HuH-7 (cell line): ENCODE measurements at places on chromosomes 3 and 15.

GRCh38 chr15:92402751-92403150, 9.1 kb downstream of the ST8SIA2 start:
- DNase-seq = no peak

- no peak for DNase-seq
Measured at GRCh38 chr15:34754171-34754601, 612 bp downstream of the GJD2 start.

- DNase-seq = no peak
Measured at GRCh38 chr3:16794257-16794656, 90.5 kb upstream of the PLCL2 start.

- no peak for DNase-seq
Measured at GRCh38 chr3:195405651-195406050, 37.2 kb downstream of the ACAP2 start.

DNA sequence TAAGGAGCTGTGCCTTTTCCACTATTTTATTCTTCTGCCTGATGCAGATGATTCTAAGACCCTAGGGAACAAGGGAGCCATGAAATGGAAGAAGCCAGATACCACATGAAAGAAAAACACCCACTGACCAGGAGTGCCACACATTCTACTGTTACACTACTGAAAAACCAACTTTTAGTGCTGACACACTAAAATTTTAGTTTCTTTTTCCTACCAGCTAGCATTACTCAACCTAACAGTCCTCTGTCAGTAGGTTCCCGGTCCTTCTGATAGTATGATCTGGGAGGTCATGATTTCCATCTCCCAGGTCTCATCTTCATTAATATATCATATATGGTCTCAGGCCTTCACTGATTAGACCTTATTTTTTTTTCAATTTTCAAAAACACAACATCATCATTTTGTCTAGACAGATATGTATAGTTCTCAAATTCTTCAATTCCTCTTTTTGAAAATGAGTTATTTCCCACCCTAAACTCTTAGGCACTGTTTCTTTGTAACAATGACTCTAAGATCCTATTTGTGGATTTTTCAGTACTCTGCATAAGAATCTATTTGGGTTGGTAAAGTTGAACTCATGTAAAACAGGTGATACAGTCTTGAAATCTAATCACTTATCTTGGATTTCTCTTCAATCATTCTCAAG, 321.8 kb downstream of the CTNNB1 start:
- DNase-seq = no peak

DNA sequence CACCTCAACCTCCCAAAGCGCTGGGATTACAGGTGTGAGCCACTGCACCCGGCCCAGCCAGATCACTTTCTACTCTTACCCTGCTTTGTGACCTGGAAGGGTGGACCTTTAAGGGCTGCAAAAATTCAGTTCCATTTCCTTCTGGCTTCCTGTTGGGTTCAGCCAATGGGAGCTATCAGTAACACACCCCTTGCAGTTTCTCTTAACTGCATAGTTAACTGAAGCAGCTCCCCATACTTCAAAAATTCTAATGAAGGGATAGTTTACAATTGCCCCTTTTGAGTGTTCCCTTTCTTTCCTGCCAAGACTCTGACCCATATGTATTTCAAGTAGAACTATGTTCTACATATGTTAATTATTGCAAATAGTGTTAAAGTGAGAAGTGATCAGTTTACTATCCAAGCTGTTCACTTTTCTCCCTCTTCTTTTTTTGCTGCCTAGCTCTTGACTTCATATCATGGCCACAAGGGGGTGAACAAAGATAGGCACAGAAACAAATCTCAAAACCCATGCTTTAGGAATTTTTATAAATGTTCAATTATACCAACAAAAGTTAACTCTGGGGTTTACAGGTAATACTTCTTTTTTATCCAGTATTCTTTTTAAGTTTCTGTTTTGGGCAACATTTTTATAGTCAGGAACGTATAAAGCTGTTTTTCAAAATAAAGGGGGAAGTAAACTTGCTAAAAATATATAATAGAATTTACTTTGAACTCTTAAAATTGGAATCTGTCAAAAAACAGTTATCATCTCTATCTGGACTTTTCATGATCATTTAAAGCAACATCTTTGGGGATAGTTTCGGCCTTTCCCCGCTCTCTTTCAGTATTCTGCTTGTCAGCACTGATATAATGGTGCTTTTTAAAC, 8.1 kb downstream of the PGBD4 start:
- no peak for DNase-seq

DNA sequence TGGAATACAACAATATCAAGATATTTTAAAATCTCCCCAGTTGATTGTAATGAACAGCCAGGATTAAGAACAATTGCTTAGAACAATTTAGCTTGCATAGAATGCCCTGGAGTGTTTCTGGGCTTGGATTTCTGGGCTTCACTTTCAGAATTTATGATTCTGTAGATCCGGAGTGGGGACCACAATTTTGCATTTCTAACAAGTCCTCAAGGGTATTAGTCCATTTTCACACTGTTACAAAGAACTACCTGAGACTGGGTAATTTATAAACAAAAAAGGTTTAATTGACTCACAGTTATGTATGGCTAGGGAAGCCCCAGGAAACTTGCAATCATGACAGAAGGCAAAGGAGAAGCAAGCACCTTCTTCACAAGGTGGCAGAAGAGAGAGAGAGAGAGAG, 54.3 kb upstream of the MYRIP start:
- no peak for DNase-seq

DNA sequence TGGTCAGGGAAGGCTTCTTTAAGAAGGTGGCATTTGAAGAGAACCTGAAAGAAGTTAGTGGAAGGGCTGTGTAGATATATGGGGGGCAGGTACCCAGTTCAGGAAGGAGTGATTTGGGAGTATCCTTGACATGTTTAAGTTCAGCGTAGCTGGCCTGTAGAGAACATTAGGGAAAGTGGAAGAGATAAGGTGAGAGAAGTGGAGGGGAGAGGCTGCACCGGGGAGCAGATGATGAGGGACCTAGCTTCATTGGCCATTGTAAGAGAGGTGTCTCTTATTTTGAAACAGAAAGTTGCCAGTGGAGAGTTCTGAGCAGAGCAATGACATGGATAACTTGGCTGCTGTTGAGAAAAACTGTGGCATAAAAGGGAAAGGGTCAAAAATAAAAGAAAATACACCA, 44.6 kb upstream of the MME start:
- no peak for DNase-seq

GRCh38 chr3:50550079-50550736, 17.3 kb downstream of the C3orf18 start:
- peak; percentile 76 for DNase-seq

DNA sequence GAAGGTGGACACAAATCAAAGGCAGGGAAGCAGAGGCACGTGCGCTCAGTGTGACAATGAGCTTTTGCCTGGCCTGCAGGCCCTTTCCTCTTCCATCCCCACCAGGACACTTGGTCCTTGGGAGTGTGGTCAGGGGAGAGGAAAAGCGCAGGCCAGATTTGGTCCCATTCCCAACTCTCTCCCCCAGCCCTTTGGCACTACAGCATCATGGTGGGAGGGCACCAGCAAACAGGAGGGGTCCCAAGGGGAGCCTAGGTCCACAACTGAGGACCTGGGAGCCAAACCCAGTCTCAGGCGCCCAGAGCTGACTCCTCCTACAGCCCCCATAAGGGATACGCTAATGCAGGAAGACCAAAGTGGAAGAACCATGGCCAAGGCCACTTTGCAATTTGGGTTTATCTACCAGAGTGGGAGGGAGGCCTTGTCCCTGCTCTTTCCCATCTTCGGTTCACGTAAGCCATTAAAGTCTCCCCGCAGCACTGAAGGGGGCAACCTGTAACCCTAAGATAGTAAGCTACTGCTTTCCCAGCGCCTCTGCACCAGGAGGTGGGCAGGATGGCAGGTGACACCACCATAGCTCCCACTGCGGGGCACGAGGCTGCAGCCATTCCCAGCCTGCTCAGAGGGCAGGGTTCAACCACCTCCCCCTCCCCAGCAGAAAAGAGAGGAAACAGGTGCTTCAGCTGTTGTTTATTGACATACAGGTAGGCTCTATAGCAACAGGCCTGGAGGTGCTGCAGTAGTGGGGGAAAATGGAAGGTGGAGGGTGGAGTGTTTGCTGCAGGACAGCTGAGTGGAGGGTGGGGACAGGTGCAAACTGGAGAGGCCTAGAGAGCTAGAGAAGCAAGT, 993 bp upstream of the GRAMD2A start:
- no peak for DNase-seq

DNA sequence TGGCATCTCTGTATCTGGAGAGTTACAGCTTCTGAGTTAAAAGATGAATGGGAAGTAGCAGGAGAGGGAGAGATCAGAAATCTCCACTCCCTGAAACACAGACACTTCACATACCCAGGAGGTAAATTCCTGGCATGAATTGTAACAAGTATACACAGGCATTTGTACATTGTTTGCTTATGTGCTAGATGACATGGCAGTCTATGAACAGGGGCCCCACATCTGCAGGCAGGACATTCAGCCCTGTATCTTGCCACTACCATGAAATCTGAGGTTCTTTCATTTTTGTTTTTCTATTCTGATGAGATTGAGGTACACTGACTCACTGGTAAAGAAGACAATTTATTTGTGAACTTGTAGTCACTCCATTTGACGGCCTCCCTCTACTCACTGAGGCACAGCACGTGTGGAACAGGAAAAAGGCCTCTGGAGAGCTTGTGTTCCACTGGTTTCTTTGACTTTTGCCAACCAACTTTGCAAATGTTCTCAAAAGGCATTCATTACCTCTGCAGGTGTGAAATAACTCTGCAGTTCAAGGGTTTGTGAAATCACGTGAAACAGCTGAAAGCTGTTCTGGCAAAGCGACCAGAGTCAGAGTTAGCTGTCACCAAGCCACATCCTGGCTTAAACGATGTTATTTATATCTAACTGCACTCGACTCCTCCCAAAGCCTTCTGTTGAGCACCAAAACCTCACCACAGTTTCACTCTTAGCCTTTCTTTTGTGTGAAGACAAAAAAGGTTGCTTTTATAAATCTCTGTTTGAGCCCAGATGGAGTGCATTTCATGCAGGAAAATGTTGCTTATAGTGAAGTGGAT, 401.3 kb upstream of the CFAP20DC start:
- no peak for DNase-seq

GRCh38 chr3:149702691-149703441, 45.0 kb upstream of the WWTR1 start:
- DNase-seq = no peak

DNA sequence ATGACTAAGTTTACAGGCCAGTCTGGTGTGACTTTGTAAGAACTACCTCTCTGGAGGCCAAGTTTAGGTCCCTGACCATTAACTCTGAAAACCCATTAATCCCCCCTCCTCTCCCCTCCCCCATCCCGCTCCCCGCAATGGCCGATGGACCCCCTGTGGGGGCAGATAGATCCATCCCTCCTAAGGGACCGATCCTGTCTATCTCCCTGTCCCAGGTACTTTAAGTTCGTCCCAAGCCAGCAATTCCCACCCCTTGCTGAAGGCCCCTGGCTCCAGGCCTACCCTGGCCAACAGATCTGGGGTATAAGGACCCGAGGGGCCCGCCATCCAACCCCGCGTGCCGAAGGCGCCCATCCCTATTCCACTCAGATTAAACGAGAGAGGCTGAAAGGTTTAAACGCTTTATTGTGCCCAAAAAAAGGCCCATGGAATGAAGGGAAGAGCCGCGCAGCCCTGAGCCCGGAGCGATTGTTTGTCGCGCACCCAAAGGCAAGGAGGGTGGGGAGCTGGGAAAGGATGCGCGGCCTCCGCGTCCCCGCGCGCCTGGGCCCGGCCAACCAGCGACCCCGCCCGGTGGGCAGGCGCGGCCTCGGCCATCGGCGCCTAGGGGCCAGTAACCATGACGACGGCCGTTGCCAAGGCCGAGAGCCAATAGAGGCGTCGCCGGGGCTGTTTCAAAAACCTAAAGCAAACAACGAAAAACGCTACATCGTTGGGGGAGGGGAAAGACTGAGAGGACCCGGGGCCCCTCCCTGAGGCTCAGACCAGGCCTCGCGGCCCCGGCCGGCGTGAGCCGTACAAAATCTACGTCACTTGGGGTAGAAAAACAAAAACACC, 35.9 kb downstream of the HMCES start:
- peak; percentile 92 for DNase-seq

- no peak for DNase-seq
Measured at GRCh38 chr3:13624021-13624420, 75.1 kb downstream of the FBLN2 start.

DNA sequence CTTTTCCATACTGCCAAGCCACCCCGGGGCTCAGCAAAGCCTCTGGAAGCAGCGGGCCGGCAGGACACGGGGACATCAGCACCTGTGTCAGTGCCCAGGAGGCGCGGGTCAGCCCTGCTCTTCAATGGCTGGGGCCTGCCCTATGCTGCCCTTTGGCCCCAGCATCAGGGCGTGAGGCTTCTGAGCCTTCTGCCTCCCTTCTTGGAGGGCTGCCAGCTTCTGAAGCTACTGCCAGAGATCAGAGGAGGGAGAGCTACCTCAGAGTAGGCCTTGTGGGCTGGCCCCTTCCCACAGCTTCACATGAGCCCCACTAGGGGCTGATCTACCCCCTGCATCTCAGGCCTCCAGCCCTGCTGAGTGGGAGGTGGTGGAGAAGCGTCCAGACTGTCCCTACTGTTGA, 13.0 kb upstream of the TMEM115 start:
- peak; percentile 45 for DNase-seq

DNA sequence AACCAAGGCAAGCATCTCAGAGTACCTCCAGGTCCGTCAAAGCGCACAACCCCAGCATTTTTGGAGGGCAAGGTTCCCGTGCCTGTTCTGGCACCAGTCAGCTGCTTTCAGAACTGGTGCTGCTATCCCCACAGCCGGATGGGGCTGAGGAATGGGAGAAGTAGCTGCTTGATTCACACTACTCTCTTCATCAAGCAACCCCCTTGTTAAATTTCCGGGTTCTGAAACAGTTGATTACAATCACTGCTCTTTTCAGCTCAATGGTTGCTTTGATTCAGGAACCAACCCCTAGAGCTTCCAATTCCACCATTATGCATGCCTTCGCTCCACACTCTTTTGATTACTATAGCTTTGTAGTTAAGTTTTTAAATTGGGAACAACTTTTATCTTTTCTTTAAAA, 12.3 kb upstream of the UBA7 start:
- no peak for DNase-seq

- no peak for DNase-seq
Measured at GRCh38 chr3:162719684-162720341, 1223.2 kb downstream of the OTOL1 start.

GRCh38 chr3:127751163-127751621, 71.1 kb downstream of the MGLL start:
- no peak for DNase-seq

- no peak for DNase-seq
Measured at GRCh38 chr3:13638927-13639326, 90.0 kb downstream of the FBLN2 start.

DNA sequence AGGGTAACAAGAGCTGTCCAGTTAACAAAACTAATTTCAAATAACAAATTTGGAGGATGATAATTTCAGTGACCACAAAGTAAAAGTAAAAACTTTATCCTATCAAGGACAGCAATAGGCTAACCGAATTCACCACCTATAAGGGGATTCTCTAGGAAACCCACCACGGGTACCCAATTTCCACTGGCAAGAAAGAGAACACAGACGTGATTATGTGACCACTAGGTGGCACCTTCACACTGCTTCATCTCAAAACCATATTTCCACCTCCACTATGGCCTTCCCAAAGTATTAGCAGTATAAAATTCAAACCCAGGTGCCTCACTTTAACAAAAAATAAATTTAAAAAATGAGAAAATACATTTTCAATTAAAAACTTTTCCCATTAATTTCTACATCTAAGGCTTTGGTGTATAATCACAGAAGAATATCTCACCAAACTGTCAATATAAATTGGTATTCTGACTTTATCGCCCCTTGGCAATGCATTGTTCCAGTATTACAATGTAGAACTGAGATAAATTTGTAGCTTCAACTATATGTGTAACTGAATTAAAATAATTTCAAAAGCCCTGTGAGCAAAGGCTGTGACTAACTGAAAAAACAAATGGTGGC, 96.5 kb downstream of the FSIP1 start:
- DNase-seq = peak; percentile 13
